ENCODE measurements at places on chromosomes 13 and 19.

DNA sequence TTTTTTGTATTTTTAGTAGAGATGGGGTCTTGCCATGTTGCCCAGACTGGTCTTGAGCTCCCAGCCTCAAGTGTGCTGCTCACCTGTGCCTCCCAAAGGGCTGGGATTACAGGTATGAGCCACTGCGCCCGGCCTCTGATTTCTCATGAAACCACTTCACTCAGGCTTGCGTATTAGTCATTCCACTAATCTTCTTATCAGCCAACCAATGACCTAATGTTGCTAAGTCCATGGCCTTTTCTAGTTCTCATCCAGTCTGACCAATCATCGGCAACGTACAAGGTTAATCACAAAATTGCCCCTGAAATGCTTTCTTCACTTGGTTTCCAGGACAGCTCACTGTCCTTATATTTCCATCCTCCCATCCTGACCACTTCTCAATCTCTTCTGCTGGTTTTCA lies 605.3 kb upstream of the SLC10A2 start:
- no peak for DNase-seq

DNA sequence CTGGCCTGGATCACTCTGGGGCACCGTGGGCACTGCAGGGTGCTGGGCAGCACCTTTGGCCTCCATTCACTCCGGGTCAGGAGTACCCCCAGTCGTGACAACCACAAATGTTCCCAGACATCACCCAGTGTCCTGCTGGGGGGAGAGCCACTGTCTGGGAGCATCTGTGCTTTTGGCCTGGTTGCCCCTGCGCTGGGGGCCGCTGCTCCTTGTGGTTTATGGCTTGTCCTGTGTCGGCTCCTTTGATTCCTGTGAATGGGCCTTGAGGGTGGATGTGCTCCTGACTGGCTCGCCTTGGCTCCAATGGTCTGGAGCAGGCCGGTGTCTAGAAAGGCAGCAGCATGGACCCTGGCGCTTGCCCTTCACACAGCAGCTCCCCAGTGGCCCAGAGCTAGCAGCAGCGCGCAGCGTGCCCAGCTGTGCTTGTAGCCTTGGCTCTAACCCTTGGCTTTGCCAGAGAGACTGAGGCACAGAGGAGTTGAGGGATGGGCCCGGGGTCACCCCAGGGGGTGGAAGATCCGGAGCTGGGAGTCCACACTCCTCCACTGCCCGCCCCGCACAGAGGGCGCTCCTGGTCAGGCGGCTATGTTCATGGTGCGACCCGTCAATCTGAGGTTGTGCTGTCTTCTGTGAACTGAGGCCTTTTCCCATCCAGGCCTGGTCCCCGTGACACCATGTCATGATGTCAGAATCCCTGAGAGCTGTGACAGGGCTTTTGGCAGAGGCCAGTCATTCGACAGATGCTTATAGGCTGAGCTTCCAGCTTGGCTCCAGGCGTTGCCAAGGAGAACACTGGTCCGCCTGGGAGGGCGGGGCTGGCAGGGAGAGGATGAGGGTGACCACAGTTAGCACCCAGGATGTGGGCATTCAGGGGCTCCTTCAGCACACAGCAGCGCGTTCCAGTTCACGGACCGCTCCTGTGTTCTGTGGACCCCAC lies 4.1 kb downstream of the DAZAP1 start:
- DNase-seq = no peak

- DNase-seq = no peak
These were observed 315.8 kb upstream of the KLF12 start for GRCh38 chr13:74449811-74450524.

DNA sequence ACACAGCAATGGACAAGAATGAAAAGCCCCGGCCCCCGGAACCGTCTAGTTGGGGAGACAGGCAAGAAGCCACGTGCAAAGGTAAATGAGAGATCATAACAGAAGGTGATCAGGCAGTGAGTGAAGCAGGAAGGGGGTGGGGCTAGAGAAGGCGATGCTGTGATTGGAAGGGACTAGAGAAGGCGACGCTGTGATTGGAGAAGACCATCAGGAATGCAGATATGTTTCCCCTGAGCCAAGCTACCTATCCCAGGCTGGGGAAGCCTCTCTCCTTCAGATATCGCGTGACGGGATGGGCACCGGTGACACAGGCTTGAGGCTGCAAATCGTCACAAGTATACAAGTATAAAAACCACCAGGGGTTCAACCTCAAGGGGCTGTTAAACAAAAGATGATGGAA lies 21.8 kb downstream of the DCAF15 start:
- DNase-seq = peak; percentile 43

DNA sequence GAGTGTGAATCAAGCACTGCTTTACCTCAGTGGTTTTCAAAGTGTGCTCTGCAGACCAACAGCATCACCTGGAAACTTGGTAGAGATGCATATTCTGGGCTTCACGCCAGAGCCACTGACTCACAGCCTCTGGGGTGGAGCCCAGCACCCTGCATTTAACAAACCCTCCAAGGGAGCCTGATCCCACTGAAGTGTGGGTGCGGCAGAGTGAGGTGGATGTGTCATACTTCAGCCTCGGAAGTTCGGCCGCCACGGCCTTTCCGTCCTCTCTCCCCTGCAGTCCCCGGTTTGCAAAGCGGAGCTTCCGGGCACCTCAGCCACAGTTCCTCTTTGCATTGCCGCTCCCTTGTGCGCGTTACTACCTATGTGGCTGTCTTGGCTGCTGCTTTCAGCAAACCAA lies 33.3 kb upstream of the MICU2 start:
- DNase-seq = peak; percentile 49

GRCh38 chr13:43783820-43784219 lies 3.0 kb downstream of the ENOX1 start:
- peak; percentile 75 for DNase-seq

Data from choroid plexus epithelial cell (primary cell).